ENCODE measurements at places on chromosomes 6 and 20.

- DNase-seq, result no peak
Measured at GRCh38 chr6:86952991-86953390, 15.7 kb downstream of the HTR1E start.

DNA sequence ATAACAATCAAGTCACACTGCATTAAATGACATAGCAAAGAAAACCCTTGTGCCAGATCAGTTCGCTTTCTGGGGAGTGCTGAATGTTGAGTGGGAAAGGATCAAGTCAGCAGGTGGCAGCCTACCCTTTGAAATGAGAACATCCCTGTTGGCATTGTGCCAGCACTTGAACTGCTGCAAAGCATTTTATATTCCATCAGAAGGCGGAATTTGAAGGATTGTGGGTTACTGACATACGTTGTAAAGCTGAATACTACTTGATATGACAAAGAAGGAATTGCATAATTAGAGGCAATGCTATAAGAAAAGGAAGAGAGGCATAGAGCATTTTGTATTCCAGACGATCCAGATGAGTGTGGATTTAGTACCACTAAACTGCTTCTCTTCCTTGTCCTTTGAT, 26.5 kb downstream of the BCKDHB start:
- peak; percentile 11 for DNase-seq

DNA sequence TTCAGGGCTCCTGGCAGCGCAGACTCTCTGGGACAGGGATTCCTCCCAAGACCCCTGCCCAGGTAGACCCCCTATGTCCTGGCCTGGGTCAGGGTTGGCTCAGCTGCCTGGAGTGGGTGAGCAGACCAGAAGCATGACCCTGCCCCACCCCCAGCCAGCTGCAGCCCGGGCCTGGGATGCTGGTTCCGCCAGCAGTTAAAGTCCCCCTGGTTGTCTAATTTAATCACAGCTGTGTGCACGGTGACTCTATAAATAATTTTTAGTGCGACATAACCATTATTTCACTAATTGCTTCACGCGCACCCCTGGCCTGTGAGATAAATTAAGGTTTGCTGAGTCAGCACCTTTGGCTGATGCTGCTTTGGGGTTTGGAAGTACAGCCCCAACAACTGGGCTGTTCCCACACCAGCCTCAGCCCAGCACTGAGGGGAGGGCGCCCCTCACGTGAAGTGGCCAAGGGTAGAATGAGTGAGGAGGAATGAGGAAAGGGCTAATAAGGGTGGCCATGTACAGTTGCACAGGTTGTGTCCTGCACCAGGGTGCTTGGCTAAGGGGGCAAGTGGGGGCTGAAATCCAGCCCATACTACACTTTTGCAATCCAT, 26.1 kb upstream of the CDH22 start:
- no peak for DNase-seq

DNA sequence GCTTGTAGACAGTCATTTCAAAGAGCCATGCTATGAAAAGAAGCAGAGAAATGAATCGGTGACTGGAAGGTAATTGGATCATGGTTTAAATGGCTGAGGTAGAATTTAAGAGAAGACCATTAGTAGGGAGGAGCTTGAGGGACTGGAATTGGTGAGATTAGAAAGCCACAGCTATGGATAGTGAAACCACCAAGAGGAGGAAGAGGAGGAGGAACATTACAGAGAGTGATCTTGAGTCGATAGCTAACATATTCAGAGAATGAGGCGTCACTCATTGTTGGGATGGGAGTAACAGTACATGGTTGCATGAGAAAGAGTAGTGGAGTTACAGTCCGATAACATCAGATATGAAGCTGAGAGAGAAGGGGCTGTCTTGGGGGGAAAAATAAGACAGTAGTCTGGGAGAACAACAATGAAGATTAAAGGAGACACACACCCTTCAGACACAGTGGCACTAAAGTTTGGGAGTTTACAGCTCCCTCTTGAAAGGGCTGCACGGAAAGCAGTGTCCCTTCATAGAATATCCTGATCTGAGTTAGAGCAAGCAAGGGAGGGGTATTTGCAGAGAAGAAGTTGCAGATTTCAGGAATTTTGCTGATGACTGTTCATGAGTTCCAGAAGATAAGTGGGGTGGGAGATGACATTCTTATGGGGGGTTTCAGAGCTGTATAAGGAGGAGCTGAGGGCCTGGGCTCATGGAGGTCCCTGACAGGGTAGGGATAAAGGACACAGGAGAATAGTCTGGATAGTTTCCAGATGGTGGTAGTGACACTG, 15.1 kb upstream of the LAMP5 start:
- no peak for DNase-seq

All from neural crest cell (in vitro differentiated cells).